ENCODE measurements at places on chromosomes 11 and 22.

- DNase-seq = no peak
Observed at GRCh38 chr11:32013603-32014002, 77.3 kb upstream of the RCN1 start.

GRCh38 chr11:134759855-134760254 lies 347.8 kb upstream of the B3GAT1 start:
- no peak for DNase-seq

DNA sequence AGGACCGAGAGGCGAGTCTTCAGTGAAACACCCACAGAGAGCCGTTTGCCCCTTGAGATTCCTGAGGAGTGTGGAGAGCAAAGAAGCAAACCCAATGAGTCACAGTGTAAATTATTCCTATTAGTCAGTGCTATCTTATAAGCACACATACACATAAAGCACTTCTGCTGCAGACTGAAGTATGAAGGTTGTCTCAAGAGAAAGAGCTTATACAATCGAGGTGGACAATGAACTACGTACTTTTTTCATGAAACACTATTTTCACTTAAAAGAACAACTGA lies 37.3 kb downstream of the GALNT18 start:
- no peak for DNase-seq

GRCh38 chr11:88618327-88619070 lies 281.0 kb upstream of the CTSC start:
- DNase-seq = no peak

DNA sequence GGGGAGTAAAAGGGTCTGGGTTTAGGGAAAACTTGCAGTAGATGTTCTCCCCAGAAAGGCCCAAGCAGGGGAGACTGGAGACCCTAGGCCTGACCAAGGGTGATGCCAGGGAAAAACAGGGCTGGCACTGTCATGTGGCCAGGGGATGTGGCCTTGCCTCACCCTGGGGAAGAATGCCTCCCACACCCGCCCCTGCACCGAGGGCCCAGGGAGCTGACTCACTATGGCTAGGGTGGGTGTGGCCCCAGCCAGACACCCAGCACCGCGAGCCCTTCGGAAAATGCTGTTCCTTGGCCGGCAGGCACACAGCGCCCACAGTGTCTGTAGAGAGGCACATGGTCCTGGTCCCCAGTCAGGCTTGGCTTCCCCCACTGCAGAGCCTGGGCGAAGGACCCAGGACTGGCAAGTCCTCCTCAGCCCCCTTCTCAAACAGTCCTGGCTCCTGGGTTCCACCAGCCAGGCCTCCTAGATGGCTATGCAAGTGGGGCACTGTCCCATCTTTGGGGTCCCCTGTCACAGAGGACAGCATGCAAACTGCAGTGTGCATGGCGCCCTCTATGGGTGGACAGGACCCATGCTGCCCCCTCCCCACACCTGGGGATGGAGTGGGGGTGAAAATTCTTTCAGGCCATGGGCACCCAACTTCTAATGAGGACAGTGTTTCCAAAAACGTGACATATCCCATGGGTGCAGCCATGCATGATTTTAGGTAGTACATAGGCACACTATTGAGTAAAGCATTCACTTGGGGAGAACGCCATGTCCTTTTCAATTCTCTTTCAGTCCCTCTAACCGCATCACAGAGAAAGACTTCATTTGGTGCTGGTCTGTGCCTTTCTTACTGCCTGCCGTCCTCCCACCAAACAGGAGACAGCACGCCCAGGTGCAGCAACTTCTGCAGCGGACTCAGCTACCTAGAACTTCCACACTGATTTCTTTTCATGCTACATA lies 15.2 kb downstream of the TMPRSS5 start:
- DNase-seq = peak; percentile 5

DNA sequence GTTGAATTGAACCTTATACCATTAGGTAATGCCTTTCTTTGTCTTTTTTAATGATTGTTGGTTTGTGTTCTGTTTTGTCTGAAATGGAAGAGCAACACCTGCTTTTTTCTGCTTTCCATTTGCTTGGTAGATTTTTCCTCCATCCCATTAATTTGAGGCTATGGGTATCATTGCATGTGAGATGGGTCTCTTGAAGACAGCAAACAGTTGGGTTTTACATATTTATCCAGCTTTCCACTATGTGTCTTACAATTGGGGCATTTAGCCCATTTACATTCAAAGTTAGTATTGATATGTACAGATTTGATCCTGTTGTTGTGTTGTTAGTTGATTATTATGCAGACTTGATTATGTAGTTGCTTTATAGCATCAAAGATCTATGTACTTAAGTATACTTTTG lies 21.1 kb upstream of the RAB38 start:
- DNase-seq = no peak

DNA sequence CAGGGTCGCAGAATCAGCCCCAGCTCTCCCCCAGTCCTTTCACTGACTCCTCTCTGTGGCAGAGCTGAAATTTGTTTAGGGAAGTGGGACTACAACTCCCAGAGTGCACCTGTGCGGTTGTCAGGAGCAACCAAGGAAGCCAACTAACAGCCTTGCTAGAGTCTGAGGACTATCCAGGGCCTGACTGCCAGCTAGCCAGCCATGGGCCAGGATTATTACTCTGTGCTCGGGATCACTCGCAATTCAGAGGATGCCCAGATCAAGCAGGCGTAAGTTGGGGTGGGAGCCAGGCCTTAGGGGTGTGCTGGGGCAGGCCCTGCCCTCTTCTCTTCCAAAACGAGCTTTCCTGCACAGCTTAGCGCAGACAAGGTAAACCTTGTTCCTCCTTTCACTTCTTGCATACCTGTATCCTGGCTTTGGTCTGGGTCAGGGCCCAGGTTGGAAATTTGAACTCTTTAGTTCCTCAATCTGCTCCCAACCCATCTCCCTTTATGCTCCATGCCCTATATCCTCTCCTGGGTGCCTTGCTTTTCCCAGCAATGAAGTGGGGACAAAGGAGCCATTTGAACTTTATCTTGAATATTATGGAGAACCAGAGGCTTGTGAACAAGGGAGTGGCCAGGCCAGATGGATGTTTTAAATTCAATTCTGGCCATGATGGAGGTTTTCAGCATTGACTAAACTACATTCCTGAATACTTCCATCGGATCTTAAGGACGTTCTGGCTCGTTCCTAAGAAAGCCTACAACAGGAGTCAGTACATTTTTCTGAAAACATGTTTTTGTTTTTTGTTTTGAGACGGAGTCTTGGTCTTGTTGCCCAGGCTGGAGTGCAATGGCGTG lies at the start of gene DNAJB13:
Gene DNAJB13 (plus strand): TSS at position 158 of the 842 bp plus-strand sequence. CDS start 44 bp downstream, at position 202.
- DNase-seq = peak; percentile 64

DNA sequence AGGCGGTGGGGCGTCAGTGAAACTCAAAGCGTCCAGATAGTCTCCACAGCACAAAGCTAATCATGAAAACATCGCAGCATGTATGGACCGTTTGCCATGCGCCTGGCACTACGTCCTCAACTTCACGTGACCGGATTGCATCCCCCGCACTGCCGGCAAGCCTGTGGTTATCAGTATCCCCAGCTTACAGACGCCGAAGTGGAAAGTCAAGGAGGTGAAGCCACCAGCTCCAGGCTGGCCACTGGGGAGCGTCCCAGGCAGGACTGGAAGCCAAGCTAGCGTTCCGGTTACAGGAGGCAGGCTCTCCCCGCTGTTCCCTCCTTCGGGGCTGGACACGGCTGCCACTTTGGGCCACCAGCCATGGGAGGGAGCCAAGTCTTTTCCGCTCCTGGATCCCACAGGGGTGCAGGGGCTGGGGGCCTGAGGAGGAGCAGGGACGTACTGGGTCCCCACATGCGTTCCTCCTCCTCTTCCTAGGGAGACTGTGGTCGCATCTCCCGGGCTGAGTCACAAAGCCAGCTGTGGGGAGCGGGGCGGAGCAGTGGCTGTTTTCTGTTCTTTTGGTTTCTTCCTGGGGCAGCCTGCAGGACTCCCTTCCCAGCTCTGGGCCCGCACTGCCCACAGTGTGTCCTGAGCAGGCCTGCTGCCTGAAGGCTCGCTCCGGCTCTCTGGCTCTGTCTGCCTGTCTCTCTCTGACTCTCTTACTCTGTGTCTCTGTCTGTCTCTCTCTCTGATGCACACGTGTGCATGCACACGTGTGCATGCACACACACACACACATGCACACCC lies 4.3 kb upstream of the OSBPL5 start:
- DNase-seq = peak; percentile 69

GRCh38 chr11:77217156-77217555 lies 84.3 kb downstream of the GDPD4 start:
- DNase-seq = peak; percentile 17

- DNase-seq = no peak
Observed at GRCh38 chr11:115766561-115766960, 262.3 kb upstream of the CADM1 start.

- no peak for DNase-seq
Observed at GRCh38 chr11:8110396-8110795, 29.4 kb downstream of the TUB start.

- DNase-seq = no peak
Observed at GRCh38 chr22:19962909-19963806, 21.5 kb upstream of the TXNRD2 start.

- no peak for DNase-seq
Observed at GRCh38 chr11:105718641-105719040, 108.8 kb downstream of the GRIA4 start.

- no peak for DNase-seq
Observed at GRCh38 chr11:26096451-26096850, 235.5 kb upstream of the ANO3 start.

DNA sequence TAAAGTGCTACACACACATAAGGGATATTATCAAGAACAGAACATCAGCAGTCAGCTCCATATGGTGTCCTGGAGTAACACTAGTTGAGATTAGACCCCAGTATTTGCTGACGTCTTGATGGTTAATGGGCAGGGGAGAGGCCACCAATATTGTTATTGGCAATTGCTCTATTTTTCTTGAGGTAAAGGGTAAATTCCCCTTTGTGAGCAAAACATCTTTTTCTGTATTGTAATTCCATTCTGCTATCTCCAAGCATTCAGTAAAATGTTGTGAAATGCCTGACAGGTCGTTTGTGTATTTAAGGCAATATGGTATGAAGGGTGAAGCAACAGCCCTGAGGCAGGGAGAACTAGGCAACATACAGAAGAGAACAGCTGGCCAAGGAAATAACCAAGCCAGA lies 21.9 kb downstream of the PC start:
- DNase-seq = no peak

GRCh38 chr11:112016765-112017376 lies 8.3 kb upstream of the DLAT start:
- no peak for DNase-seq

GRCh38 chr22:22431271-22432220 lies 77.0 kb downstream of the ZNF280B start:
- DNase-seq = peak; percentile 40

- peak; percentile 71 for DNase-seq
Observed at GRCh38 chr11:86138958-86139357, 70.1 kb upstream of the PICALM start.

- DNase-seq = no peak
Observed at GRCh38 chr11:120205596-120206161, 5.2 kb upstream of the OAF start.

GRCh38 chr11:47234669-47235100 lies 13.9 kb downstream of the ACP2 start:
- DNase-seq = no peak

GRCh38 chr11:71301046-71301857 lies 48.9 kb upstream of the SHANK2 start:
- DNase-seq = no peak

GRCh38 chr22:50576070-50576469 lies 2.2 kb downstream of the CPT1B start:
- DNase-seq = peak; percentile 56

DNA sequence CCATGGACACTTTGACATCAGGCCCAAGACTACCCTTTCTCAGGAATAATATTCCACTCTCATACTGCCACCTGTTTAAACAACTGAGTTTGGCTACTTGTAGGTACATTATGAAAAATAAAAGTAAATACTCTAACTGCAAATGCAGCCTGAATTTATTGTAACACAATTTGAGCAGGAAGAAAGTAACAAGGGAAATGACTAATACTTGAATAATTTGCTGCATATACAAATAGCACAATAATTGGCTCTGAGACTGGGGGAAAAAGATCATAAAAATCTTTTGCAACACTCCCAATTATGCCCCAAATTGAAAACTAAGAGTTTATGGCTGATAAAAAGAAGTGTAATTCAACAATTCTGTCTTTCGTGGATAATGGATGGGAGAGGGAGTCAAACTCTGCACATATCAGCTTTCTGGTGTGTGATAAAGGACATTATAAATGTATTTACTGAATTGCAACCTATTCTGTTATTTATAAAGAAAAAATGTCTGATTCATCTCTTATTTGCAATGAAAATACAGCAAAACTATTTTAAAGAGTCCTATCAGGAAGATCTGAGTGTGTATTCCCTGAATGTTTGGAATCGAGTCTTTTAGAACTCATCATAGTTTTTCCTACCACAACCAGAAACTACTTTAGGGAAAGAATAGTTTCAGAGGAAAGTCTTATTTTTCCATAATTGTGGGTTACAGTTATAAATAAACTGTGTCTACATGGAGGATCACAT lies 359.0 kb downstream of the JRKL start:
- DNase-seq = no peak

GRCh38 chr11:119676461-119677020 lies 52.5 kb downstream of the NECTIN1 start:
- DNase-seq = no peak

- DNase-seq = no peak
Observed at GRCh38 chr11:77287615-77288273, 13.7 kb downstream of the GDPD4 start.

GRCh38 chr11:9176136-9176535 lies 84.7 kb upstream of the SCUBE2 start:
- DNase-seq = no peak

DNA sequence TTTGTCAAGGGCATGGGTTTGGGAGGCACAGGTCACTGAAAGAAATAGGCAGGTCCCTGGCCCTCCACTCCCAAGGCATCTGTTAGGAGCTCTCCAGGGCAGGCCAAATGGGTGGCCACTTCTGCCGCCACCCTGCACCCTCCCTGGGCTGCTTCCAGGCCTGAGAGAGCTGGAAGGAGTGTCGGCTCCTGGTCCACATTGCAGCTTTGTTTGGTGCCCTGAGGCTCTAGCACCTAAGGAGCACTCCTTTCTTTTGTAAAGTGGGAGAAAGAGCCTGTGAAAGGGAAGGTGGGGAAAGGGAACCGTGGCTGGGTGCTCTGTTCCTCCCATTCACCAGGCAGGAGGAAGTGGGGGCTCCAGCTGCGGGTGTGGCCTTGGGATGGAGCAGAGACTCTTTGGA lies 12.3 kb upstream of the FGF4 start:
- no peak for DNase-seq

- DNase-seq = no peak
Observed at GRCh38 chr11:63298258-63298657, 54.9 kb upstream of the SLC22A25 start.

DNA sequence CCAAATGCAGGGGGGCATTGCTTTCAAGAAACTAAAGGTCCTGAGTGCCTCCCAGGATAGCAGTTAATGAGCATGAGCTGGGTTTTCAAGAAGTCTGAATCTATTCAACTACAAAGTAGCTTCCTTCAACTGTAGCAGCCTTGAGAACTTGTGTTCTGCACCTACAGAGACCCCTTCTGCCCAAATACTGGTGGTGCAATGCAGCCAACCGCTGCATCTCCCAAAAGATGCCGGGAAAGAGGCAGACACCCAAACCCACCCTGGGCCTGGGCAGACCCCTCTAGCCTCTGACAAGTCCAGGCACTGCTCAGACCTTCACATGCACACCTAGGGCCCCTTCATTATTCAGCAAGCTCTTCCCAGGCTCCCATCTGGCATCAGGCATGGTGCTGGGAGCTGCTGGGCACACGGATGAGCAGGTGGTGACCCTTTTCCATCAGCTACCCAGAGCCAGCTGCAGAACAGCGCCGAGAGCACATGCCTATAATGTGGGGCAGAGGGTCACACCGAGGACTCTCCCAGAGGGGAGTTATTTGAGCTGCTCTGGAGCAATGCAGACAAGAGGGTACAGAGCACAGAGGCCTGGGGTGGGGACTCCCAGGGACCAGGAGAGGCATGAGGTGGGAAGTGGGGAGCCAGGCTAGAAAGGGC lies 44.9 kb upstream of the ETS1 start:
- DNase-seq = peak; percentile 54

All from KBM-7 (cell line).